Activated naive CD4-positive, alpha-beta T cell (primary cell): ENCODE measurements at places on chromosomes 5 and 9.

DNA sequence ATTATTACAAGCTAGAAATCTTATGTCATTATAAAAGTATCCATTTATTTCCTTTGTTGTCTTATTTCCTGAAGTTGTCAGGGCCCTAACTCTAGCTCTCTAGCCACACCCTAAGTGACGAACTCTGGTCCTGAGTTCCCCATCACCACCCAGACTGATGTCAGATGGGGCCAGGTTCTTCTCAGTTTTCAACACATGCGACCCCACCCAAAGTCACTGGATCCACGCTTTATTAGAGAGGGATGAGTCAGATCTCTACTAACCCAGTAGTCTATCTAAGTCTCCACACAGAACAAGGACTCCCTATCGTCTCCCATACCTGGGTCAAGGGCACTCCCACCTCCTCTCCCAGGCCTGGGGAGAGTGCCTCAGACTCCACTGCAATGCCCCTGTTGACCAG is 6.8 kb upstream of the FEM1C start:
- DNase-seq, result no peak

- DNase-seq, result no peak
Measured at GRCh38 chr5:84265130-84265529, 119.5 kb downstream of the EDIL3 start.

DNA sequence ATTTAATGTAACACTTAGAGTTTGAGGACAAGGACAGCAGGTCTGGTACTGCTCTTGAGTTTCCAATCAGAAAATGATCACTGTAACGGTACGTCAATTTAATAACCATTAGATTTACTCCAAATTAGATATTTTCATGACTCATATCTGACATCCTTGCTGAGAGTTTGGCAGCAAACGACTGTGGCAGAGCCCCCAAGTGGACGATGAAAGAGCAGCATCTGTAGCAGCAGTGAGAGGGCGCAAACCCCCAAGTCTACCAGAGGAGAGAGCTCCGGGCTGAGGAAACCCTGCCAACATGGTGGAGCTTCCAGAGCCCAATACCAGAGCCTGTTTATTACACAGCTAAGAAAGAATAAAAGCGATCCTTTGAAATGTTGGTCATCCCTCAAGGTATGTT is 73.2 kb upstream of the EPB41L4A start:
- DNase-seq, result no peak

DNA sequence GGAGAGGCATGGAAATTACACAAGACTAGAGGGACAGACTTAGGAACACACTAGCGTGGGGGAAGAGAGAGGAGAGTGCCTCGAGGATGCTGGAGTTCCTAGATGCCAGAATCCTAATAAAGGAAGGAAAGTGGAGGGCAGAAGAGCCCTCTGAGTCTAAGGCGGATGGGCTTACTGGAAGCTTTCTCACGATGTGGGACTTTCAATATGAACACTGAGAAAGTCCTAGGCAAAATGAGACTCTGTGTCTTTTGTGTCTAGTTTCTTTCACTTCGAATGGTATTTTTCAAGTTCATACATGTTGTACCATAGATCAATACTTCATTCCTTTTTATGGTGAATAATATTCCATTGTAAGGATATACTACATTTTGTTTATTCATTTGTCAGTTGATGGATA is 239.4 kb downstream of the NSG2 start:
- DNase-seq, result no peak

GRCh38 chr5:115494570-115495289 is 49.8 kb downstream of the FEM1C start:
- DNase-seq, result no peak

DNA sequence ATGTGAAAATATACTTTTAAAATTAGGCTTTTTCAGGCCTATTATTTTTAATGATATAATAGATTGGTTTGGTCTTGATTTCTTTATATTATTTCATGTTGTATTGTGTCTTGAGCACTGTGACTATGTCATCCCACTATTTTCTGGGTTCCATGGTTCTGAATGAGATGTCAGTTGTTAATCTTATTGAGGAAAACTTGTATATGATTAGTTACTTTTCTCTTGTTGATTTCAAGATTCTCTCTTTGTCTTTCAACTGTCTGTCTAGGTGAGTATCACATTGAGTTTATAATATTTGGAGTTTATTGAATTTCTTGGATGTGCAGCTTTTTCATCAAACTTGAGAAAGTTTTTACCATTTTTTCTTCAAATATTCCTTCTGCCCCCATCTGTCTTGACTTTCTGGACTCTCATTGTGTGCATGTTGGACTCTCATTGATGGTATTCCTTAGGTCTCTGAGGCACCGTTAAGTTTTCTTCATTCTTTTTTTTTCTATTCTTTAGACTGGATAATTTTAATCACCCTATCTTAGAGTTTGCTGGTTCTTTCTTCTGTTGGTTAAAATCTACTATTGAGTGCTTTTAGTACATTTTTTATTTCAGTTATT is 175.8 kb downstream of the TMEM167A start:
- no peak for DNase-seq

GRCh38 chr5:42840842-42841567 is 29.3 kb upstream of the SELENOP start:
- DNase-seq, result no peak

GRCh38 chr5:180161420-180162303 is 47.3 kb downstream of the RASGEF1C start:
- no peak for DNase-seq

GRCh38 chr5:5726401-5726800 is 303.9 kb downstream of the ICE1 start:
- no peak for DNase-seq

GRCh38 chr5:608429-609370 is 3.4 kb upstream of the CEP72 start:
- no peak for DNase-seq

- DNase-seq, result no peak
Measured at GRCh38 chr5:88808153-88808552, 74.8 kb downstream of the MEF2C start.

DNA sequence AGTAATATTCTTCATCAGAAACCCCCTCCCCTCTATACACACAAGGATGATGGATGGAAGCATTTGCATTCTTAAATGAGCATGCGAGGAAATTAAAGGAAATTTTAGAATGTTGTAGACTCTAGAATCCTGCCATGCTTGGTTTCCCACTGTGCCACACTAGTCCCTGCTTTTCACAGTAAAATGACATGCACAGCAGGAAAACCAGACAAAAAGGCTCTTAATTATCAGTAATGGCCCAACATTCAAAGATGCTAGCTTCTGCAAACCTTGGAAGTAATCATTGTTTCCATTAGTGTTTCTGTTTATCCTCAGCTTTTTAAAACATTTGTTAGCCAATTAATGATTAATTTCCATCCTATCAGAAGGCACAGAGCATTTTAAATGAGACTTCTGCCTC is 255.8 kb downstream of the SLCO4C1 start:
- DNase-seq, result no peak

DNA sequence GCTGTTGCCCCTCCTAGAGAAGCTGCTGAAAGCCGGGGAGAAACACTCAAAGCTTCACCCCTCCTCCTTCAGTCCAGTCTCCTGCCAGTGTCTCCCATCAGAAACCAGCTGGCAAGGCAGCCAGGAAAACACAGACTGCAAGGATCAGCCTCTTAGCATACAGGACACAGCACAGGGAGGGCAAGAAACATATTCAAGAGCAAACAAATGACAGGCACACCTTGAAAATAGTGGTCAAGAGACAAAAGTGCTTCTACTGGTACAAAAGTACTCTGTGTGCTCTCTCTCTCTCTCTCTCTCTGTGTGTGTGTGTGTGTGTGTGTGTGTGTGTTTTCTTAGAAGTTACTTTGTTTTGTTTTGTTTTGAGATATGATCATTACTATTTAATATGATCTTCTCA is 227.2 kb downstream of the RAB3C start:
- no peak for DNase-seq

DNA sequence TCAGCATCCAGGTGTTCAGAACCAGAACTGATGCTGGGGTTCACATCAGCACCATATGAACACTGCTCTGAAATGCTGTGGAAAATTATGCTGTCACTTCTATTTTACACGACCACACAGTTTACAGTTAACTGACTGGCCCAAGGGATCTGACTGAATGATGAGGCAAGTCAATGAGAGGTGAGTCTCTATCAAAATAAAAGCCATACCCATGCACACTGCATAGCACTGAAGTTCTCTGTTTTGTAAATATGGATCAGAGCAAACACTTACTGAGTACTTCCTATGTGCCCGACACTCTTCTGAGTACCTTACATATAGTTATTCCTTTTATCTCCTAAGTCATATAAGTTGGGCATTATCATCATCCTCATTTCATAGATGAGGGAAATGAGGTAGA is 122.8 kb downstream of the TARS1 start:
- no peak for DNase-seq

- DNase-seq, result no peak
Measured at GRCh38 chr9:134585021-134585561, 56.5 kb upstream of the COL5A1 start.
